ENCODE measurements at places on chromosomes 11 and 22.

GRCh38 chr11:98300719-98301118, 720.0 kb upstream of the CNTN5 start:
- DNase-seq: no peak

DNA sequence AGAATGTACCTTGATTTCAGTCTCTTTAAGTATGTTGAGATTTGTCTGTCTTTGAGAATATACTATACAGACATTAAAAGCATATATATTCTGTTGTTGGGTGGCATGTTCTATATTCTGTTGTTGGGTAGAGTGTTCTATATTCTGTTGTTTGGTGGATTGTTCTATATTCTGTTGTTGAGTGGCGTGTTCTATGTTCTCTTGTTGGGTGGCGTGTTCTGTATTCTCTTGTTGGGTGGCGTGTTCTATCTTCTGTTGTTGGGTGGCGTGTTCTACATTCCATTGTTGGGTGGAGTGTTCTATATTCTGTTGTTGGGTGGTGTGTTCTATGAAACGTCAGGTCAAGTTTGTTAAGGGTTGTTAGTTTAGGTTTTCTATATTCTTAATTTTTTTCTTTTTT, 27.1 kb upstream of the CTTN start:
- DNase-seq: no peak

GRCh38 chr11:107660066-107660465, 51.8 kb downstream of the SLN start:
- DNase-seq: no peak

DNA sequence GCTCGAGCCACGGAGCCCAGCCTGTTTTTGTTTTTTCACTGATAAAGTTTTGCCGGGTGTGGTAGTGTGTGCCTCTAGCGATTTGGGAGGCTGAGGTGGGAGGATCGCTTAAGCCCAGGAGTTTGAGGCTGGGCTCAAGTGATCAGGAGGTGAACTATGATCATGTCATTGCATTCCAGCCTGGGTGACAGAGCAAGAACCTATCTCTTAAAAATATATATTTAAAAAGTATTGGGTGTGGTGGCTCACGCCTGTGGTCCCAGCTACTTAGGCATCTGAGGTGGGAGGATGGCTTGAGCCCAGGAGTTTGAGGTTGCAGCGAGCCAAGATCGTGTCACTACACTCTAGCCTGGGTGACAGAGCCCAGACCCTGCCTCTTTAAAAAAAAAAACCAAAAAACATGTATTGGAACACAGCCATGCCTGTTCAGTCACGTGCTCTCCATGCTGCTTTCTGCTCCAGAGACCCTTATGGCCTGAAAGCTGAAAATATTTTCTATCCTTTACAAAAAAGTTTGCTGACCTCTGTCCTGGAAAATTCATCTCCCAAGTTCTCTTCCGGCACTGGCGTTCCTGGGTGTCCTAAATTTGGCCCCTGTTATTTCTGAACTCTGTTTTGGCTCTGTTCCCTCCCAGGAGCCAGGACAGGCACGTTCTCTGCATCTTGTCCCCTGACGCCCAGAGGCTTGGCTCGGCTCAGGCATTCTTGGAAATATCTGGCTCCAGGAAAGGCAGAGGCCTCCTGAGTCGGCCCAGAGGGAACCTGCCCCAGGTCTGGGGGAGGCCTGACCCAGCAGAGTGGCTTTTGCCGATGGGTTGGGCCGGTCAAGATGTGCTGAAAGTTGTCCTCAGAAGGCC, 61.3 kb upstream of the PPP6R3 start:
- DNase-seq: no peak

DNA sequence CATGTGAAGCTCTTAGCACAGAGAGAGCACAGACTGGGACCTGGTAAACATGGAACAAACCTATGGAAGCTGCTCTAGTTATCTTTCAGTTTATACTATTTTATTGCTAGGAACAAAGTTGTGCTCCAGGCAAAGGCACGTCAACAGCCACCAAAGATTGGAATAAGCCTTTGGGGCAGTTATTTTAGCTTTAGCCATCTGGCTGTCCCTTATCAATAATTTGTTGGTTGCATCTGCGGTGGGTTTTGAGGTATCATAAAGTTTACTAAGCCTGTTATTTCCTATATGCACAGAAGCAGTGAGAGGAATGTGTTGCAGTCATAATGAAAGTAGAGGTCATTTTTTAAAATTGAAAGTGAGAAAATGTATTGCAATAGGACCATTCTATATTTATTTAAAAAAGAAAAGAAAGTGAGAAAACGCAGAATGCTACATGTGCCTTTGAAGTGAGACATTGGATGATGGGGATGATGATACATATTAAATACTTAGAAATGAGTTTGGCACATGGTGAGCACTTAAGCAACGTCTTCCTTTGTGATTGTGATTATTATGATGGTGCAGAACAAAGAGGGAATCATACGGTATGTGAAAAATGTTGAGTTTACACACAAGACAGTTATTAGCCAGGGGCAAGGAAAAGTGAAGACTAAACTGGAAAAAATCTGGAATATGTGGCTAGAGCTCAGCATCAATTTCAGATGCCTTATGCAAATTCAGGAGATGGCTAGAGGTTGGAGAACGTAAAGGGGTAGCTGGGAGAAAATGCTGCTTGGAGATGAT, 58.3 kb downstream of the PRR5L start:
- no peak for DNase-seq

- no peak for DNase-seq
Observed at GRCh38 chr11:43997022-43997660, 50.6 kb upstream of the ACCSL start.

- DNase-seq: no peak
Observed at GRCh38 chr11:19672586-19673206, 39.9 kb upstream of the NAV2 start.

- DNase-seq: peak; percentile 51
Observed at GRCh38 chr11:67437082-67437808, at the start of gene PTPRCAP. Gene PTPRCAP, minus strand, starts transcription at chr11:67437682. Its CDS starts 63 bp downstream, at chr11:67437619.

DNA sequence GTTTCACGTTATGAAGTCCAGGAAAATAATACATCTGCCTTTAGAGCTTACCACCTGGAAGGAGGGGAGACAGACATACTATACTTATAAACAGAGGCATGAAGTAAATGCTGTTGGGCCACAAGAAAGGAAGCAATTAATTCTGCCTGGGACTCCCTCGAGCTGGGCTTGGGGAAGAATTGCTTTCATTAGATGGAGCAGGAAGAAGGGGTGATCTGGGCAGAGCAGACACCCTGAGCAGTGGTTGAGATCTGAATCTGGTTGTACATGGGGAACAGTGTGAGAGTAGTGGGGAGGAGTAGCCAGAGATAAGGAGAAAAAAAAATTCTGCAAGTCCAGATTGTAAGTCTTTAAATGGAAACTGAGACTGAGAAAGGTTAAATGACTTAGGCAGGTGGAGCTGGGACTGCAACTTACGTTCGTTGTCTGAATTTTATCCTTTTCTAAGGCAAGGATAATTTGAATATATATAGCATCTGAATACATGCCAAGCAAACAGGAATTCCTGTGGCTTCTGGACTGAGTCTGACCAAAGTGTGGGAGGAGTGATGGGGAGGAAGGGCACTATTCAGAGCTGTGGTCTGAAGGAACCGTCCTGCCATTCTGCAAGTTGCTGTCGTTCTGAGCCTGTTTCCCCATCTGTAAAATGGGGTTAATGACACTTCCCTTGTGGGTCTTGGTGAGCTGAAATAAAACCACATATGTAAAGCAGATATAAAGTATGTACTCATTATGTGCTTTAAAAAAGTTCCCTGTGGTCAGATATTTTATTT, 7.9 kb downstream of the NCAM1 start:
- no peak for DNase-seq

DNA sequence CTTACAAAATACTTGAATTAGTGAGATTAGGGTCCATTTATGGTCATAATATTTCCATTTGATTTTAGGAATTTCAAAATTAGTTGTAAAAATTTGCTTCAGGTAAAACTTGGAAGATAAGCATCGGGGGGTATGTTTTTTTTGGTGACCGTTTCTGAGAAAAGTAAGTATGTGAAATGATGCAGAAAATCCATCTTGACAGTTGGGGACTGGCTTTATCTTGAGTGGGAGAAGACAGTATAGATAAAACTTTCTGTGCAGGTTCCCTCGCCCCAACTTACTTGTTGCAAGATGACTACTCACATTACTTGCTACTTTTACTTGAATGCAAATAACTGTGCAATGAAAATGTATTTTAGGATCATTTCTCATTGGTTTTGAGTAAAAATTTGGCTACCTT, 49.5 kb downstream of the DNAJC24 start:
- DNase-seq: no peak

GRCh38 chr11:69531071-69531716, 49.7 kb downstream of the LINC01488 start:
- DNase-seq: no peak

GRCh38 chr11:106496677-106497076, 419.2 kb downstream of the AASDHPPT start:
- no peak for DNase-seq

- DNase-seq: no peak
Observed at GRCh38 chr11:95135155-95135554, 45.5 kb downstream of the ENDOD1 start.

DNA sequence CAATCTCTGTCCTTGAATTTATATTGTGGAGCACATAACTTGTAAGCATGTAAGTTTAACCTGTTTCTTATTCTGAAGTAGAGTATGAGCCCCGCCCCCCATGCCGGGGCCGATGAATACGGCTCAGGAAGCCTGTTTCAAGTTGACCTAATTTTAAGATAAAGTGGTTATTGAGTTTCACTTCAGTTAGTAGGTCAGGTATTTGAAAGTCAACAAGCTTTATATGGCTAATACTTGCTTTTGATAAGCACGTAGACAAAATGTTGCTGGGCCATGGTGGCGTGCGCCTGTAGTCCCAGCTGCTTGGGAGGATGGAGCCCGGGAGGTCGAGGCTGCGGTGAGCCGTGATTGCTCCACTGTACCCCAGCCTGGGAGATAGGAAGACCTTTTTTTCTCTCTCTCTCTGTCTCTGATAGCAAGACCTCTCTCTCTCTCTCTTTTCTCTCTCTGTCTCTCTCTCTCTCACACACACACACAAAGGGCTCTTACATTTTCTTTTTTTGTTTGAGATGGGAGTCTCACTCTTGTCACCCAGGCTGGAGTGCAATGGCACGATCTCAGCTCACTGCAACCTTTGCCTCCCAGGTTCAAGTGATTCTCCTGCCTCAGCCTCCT, 14.4 kb downstream of the YWHAH start:
- no peak for DNase-seq

- no peak for DNase-seq
Observed at GRCh38 chr11:103327721-103328120, 218.5 kb downstream of the DYNC2H1 start.

- no peak for DNase-seq
Observed at GRCh38 chr22:37301144-37301830, 19.0 kb downstream of the CYTH4 start.
